Stimulated activated CD4-positive, alpha-beta T cell treated with anti-CD3 and anti-CD28 coated beads, Interleukin-4, amount 100 ng/mL, for 24 hours (primary cell): ENCODE measurements at places on chromosomes 1 and 21.

DNA sequence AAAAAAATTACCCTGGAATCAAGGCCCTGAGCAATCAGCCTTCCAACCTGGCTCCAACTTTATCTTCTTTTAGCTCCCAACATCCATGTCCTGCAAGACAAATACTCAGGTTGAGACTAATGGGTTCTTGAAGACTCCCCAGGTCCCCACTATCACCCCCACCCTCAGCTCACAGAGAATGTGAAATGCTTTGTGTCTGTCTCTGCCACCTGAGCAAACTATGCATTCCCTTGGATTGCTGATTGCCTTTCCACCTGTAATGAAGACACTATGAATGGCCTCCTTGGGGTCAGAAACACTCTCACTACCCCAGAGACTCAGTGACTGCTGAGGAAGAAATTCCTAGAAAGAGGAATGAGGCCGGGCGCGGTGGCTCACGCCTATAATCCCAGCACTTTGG, 121.2 kb upstream of the GALNT2 start:
- DNase-seq: no peak

DNA sequence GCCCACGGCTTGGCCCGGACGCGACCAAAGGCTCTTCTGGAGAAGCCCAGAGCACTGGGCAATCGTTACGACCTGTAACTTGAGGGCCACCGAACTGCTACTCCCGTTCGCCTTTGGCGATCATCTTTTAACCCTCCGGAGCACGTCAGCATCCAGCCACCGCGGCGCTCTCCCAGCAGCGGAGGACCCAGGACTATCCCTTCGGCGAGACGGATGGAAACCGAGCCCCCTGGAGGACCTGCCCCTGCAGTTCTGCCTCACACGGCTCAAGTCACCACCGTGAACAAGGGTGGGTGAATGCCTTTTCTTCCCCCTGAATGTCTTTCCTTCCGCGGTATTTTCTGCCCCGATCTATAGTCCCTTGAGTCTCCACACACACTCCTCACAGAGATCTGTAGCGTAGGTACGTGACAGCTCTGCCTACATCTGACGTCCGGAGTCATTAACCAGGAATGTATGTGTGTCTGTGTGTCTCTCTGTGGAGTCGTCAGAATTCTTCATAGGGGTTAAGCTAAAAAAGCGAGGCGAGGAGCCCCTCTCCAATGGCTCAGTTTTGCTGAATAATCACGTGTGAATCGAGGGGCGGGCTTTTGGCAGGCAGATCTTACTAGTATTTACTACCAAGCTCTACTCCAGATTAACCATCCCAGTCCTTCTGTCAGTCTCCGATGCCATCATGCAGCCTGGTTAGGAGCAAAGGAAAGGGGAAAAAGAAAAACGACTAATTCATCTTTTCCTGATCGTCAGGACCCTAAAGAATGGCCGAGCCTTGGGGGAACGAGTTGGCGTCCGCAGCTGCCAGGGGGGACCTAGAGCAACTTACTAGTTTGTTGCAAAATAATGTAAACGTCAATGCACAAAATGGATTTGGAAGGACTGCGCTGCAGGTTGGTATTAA, at the start of gene CDKN2C:
Gene CDKN2C (plus strand): TSS at position 635 of the 898 bp plus-strand sequence. CDS start 124 bp downstream, at position 759.
- DNase-seq: peak; percentile 47

GRCh38 chr1:197080323-197080722, 13.3 kb upstream of the F13B start:
- DNase-seq: no peak

- no peak for DNase-seq
Observed at GRCh38 chr21:29667651-29668050, 272.1 kb downstream of the GRIK1 start.

DNA sequence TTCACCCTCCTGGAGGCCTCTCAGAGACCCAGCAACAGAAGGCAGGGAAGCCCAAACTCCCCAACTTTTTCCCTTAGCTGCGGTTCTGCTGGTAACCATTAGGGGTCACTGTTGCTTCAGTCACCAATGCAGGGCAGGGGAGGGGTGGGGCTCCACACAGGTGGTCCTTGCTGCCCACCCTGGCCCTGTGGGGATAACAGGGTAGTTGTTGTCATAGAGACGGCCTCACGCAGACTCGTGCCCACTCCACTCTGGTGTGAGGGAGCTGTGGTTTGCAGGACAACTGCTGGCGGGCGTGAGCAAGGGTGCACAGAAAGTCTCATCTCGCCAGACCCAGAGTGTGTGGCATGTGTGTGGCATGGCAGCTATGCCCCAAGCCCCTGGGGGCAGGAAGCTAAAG, 19.9 kb downstream of the INSRR start:
- peak; percentile 45 for DNase-seq

DNA sequence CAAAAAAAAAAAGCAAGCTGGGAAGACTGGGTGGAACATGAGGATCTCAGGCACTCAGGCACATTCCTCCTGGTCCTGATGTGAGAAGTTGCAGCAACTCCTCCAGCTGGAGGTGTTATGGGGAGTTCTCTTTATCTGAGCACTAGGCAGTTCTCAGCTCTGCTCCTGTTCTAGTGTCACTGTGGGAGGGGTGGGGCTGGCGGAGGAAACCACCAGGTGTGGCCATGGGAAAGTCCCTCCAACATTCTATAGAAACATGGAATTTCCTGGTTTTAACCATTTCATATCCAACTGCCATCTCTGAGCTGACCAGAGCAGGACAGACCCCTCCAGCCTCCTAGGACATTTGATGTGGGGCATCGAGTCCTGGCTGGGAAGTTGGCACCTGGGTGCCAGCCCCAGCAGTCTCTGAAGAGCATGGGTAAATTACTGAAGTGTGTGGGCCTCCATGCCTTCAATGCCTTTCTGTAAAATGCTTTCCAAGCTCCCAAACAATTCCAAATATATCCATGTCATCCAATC, 804 bp upstream of the IKBKE start:
- peak; percentile 40 for DNase-seq

DNA sequence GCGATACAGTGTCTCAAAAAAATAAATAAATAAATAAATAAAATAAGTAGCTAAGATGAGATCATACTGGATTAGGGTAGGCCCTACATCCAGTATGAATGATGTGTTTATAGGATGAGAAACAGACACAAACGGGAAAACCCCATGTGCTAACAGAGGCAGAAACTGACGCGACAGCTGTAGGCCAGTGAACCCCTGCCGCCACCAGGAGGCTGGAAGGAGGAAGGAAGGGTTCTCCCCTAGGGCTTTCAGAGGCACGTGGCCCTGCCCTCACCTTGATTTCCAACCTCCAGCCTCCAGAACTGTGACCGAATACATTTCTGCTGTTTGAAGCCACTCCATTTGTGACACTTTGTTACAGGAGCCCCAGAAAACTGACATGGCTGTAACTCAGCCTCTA, 38.5 kb downstream of the CHD5 start:
- peak; percentile 18 for DNase-seq

- no peak for DNase-seq
Observed at GRCh38 chr1:85343612-85344255, 67.3 kb upstream of the BCL10 start.

DNA sequence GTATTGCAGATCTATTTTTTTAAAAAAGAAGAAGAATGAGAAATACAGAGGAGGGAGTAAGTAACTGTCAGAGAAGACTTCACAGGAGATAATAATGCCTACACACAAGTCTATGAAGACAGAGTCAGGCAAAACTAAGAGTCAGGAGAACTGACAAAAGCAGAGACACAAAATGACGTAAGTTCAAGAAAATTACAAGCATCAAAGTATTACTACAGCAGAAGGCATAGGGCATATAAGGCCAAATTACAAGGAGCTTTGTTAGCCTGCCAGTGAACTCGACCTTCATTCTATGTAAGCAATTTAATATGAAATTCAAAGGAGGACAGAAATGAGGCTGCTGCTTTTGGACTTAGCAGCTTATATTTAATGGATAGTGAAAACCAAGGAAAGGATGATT, 23.7 kb downstream of the FAF1 start:
- DNase-seq: no peak

DNA sequence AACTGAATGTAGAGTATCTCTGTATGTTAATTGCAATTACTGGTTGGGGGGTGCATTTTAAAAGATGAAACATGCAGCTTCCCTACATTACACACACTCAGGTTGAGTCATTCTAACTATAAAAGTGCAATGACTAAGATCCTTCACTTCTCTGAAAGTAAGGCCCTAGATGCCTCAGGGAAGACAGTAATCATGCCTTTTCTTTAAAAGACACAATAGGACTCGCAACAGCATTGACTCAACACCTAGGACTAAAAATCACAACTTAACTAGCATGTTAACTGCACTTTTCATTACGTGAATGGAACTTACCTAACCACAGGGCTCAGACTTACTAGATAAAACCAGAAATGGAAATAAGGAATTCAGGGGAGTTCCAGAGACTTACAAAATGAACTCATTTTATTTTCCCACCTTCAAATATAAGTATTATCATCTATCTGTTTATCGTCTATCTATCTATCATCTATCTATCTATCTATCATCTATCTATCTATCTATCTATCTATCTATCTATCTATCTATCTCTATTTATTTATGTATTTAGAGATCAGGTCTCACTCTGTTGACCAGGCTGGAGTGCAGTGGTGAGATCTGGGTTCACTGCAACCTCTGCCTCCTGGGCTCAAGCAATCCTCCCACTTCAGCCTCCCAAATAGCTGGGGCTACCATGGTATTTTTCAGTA, 47.8 kb downstream of the CHML start:
- no peak for DNase-seq

DNA sequence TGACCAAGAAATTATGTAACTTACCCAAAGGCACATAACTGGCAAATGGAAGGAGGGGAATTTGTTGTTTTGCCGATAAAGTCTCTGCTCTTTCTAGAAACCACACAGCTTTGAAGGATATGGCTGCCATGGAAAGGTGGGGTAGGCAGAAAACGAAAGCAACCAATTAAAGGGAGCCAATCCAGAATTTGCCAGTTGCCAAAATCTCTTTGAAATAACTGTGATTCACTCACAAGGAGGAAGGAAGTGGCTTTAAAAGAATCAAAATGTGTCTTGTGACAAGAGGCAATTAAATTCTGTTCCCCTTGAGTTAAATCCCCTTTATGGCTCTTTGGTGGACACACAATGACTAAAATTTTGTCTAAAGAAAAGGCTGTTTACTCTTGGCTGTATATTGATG, 61.2 kb upstream of the CCDC190 start:
- no peak for DNase-seq

GRCh38 chr1:3992103-3992556, 92.1 kb upstream of the C1orf174 start:
- DNase-seq: no peak

GRCh38 chr1:192516776-192517297, 58.7 kb upstream of the RGS1 start:
- DNase-seq: peak; percentile 76

DNA sequence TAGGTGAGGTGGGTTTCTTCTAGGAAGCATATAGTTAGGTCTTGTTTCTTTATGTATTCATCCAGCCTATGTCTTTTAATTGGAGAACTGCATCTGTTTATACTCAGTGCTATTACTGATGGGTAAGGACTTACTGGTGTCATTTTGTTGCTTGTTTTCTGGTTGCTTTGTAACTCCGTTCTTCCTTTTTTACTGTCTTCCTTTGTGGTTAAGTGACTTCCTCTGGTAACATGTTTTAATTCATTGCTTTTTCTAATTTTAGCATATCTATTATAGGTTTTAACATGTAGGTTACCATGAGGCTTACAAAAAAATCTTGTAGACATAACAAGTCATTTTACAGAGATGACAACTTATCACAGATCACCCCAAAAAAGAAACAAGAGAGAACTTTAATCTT, 160.8 kb downstream of the VAV3 start:
- DNase-seq: no peak

- no peak for DNase-seq
Observed at GRCh38 chr21:14116080-14116481, 94.7 kb downstream of the LIPI start.

- no peak for DNase-seq
Observed at GRCh38 chr1:101004061-101004460, 21.5 kb downstream of the DPH5 start.

- DNase-seq: no peak
Observed at GRCh38 chr1:45356186-45356585, 15.9 kb upstream of the MUTYH start.

GRCh38 chr1:52426371-52426770, 22.0 kb downstream of the PRPF38A start:
- DNase-seq: no peak

- DNase-seq: no peak
Observed at GRCh38 chr1:185795181-185795580, 61.0 kb downstream of the HMCN1 start.

DNA sequence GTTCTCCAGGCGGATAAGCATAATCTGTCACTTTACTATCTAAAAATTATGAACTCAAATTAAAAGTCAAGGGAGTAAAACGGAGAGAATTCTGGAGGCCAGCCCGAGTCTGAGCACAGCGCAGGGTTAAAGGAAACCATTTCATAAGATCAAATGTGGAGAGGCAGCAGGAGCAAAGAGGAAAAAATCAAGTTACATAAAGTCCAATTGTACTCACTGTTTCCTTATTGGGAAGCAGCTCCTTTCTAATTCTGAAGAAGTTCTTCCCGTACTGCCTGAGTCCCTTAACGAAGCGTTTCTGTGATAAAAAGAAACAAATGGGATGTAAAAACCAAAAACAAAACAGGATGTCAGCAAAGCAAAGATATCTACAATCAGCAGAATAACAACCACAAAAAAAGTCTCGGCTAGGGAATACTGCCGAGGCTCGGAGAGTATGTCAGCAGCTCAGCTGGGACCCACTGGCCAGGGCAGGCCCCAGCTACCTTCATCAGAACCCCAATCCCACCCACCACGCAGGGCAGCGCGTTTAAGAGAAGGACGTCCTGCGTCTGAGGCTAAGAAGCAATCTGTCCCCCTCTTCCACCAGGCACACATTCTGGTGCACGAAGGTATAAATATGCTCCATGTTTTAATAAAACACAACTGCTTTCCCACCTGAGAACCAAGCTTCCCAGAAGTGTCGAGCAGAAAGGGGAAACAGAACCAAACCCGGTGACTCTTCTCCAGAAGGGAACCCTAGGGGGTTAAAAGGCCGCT, 104.8 kb downstream of the SLC45A1 start:
- DNase-seq: peak; percentile 30
